NCI-H1694 treated with DMSO at 0.1 percent for 48 hours (cell line): ENCODE measurements at places on chromosomes 2 and 18.

GRCh38 chr2:24658531-24659202 is 134.5 kb downstream of the PTRHD1 start:
- DNase-seq = no peak

DNA sequence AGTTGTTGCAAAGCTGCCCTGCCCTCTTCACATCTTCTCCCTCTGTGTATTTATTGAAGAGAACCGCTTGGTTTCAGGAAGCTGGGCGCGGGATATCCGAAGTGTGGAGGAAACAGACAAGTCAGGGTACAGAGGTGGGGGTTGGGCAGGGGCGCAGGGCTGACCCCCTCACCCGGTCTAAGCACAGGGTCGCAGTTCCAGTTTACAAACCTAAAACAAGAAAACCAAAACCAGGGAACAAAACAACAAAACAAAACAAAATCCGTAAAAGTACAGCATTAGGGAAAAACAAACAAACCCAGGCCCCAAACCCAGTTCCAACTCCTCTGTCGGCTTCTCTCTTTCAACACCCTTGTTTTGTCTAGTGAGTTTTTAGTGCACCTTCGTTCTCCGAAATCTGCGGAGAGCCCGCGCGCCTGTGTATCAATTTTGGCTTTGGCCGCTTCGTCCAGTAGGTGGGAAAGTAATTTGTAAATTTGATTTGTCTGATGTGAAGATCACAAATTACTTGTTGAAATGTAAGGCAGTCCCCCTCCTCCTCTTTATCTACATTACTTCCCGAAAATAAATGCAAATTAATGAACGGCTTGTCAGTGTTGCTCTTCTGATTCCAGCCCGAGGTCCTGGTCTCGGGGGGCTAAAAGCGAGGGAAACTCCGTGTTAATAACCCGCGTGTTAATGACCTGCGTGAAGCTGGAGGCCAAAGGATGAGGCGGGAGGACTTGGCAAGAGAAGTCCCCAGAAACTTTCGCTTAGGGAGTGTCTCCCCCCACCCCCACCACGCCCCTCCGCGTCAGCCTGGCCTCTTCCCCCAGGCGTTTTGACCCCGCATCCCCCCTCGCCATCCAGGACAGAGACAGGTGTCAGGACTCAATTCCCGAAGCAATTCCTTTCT is 6.9 kb downstream of the OTX1 start:
- no peak for DNase-seq

GRCh38 chr2:45661828-45662227 is 10.4 kb downstream of the PRKCE start:
- no peak for DNase-seq

GRCh38 chr2:29663268-29663667 is 258.1 kb downstream of the ALK start:
- DNase-seq = no peak

- no peak for DNase-seq
Measured at GRCh38 chr2:36464006-36464721, 108.6 kb downstream of the CRIM1 start.

DNA sequence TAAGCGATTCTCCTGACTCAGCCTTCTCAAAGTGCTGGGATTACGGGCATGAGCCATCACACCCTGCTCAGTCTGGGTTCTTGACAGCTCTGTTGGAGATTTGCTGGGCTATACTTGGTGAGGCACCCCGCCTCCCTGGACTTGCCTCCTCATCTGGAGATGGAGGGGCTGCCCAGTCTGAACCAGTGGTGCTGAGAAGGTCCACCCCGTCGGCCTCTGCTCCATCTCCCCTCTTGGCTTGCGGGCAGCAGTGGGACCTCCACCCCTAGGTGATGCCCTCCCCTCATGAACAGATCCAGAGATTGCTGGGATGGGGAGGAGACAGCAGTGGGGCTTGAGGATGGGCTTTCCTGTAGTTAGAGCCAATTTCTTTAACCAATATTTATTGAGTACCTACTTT is 120.9 kb downstream of the CLIP4 start:
- no peak for DNase-seq

DNA sequence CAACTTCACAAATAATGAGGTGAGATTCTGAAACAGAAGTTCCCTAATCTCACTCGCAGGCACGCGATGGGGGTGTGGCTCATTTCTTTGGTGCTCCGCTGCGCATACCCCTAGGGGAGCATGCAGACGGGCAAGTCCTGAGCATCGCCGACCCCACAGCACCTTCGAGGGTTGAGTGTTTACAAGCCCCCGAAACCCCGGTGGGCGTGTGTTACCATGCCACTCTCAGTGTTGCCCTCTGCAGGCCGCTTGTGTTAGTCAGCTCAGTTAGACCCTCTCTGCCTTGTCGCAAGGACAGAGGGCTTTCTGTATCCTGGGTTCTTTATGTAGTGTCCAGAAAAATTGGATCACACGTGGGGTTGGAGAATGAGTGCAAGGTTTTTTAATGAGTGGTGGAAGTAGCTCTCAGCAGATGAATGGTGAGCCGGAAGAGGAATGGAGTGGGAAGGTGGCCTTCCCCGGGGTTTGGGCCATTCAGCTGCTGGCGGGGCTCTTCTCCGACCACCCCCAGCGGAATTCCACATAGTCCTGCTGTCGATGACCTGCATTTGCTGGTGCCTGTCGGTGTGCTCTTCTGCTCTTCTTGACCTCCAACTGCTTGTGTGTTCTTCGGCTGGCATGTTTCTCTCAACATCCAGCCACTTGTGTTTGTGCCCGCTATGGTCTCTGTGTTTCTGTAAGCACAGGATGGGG is 191.3 kb downstream of the RPRM start:
- no peak for DNase-seq

DNA sequence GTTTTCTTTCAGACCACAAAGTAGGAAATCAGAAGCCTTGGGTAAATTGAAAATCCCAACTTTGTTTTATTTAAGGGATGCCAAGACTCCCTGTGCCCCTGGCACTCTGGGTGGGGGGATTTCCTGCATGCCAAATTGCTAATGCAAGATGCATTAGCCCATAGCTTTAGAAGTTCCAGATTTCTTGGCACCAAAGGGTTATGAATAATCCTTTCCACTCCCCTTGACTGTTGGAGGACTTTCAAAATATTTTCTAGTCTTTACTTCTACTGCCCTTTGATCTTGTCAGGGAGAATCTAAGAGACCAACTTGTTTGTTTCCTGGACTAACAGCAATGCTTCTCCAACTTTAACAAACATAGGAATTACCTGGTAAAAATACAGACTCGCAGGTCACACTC is 81.8 kb upstream of the TGIF1 start:
- DNase-seq = no peak

DNA sequence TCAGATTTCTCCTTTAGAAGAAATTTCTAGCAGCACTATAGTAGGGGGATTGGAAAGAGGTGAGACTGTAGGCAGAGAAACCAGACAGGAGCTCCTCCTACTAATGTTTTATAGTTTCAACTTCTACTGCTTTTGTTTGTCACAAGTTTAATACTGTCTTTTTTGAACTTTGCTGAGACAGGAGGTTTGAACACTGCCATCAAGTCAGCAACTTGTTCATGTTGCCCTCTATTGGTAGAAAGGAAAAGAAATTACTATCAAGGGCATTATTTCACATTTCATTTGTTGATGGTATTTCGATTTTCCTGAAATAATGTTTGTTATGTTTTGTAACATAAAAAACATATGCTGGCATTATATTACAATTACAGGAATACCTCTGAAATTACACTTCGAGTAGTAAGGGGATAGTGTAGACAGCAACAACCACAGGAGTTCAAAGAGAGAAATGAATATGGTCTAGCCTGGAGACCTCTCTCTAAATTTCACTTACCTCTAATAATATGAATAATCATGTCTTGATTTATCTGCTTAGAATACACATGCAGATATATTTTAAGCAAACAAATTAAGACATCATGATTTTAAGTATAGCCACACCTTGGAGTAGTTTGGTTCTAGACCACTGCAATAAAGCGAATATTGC is 12.4 kb upstream of the CCDC88A start:
- DNase-seq = peak; percentile 73

DNA sequence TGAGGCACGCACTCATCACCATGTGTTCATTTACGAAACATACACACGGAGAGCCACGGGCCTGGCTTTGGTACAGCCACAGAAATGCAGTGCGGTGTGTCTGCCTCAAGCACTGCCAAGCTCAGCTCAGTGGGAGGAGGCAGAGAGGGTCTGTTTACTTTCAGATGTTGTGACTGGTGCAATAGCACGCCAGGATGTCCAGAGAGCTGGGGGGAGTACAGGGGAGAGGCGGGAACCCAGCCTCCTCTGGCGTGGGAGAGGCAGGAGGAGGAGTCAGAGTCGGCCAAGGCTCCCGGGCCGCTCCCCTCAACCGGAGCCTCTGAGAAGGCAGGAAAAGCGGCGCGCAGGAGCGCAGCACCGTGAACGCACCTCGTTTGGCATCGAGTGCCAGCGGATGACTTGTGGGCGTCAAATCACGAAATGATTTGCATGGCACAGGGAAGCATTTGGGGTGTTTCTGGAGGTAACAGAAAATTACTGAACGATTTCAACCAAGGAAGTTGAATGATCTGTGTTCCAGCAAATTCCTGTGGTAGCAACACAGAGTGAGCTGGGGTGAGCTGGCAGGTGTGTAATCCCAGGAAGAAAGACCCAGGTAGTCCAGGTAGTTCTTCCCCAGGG is 143.0 kb downstream of the ZNF516 start:
- DNase-seq = no peak

DNA sequence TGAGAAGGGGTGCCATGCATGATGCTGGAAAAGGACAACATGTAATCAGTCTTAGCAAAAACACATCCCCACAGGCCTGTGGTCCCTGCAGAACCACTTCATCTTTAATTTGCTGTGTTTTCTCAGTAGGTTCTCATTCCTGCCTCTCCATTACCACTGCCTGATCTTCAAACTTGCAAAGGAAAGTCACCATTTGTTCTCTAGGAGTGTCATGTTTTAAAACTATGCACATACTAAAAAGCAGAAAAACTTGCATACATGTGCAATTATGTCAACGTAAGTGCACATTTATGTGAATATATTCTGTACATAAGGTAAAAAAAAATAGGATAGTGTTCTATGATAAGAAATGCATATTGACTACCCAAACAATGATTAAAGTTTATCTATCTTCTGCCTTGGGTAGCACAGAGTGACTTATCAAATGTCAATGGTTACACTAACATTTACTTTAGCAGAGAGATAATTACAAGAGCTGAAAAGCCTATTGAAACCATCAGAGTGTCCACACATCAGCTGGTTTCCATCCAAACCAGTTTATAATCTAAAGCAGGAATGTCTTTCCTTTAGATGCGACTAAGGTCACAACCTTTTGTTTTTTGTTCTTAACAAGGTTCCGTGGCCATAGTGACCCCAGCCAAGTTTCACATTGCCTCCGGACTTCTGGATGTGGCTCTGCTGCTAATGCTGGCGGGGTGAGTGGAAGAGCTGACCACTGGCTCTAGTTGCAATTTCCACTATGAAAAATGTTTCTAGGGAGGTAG is 58.7 kb upstream of the RMDN2 start:
- no peak for DNase-seq

DNA sequence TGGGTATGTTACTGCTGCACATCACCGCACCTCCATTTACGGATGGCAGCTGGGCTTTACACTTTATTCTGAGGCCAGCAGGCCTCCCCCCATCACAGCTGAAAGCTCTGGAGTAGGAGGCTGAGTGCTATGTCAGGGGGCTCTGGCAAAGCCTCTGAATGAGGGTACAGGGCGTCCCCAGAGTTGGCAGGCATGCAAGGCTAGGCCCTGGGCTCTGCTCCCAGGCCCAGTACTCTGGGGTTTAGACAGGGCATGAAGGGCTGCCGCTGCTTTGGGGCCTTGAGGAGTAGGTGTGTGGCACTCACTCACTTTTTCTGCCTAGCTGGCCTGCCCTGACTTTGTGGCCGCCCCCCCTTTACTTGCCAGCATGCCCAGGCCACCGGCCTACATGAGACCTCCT is 90.8 kb downstream of the WDSUB1 start:
- no peak for DNase-seq

DNA sequence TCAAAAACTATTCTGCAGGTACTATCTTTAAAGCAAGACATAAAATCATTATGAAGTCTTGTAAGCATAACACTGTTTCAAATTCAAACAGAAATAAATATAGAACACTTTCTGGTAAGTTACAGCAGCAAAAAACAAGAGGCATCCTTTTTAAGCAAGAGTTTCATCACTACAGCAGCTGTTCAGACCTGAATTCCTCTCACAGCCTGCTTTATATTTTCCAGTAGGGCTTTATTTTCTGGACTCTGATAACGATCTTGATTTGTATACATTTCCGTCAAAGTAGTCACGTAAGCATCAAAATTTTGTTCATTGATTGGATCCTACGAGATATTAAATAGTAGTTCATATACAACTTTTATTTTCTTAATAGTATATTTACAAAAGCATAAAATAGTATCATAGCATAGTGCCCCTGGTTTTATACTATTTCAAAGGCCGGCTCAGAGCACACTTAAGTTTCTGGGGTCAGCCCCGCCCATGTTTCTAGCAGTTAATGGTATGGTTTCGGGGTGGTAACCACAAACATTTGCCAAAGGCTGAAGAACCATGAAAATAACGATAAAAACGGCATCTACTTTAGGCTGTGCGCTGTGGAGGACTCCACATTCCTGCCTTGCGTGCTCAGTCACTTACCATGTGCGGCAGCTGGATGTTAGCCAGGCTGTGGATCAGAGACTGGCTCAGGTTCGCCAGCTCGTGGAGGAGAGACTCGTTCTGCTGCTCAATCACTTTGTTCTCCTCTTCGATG is 47.5 kb upstream of the PXDN start:
- no peak for DNase-seq

DNA sequence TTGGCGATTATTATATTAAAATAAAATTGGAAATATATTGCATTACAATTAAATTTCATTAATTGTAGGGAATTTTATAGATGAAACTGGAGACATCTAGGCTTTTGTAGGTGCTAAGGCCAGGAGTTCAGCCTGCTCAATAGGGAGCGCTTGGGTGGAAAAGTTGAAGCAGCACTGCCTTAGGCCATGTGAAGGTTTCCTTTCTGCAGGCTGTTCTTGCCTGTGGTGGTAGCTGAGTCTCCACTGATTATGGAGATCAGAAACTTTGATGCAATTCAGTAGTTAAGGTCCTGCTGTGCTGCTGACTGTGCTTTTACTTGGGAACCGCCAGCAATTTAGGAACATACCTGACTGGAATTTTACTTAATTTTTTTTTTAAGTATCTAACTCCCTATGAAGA is 179.9 kb upstream of the BOD1L2 start:
- DNase-seq = no peak

GRCh38 chr2:25655316-25655715 is 18.1 kb downstream of the DTNB start:
- DNase-seq = no peak

DNA sequence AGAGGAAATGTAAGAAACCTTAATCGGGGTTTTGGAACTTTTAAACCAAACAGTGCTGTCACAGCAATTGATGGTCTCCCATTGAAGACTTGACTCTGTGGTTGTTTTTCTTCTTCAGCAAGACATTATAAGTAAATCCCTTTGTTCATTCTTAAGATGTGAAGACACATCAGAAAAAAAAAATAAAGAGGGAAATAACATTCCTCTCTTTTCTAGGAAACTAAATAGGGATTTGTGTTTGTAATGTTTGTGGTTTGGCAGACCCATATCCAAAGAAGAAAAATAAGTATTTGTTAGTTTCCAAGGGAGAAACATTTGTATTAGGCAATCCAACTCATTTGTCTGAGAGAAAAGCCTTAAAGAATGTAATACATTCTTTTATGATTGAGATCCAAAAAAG is 359.9 kb downstream of the DSC3 start:
- DNase-seq = no peak

GRCh38 chr2:74567881-74568280 is 13.4 kb downstream of the DOK1 start:
- DNase-seq = no peak

GRCh38 chr2:156695020-156695419 is 258.8 kb downstream of the GPD2 start:
- peak; percentile 68 for DNase-seq

GRCh38 chr2:17966798-17967197 is 88.3 kb downstream of the KCNS3 start:
- DNase-seq = no peak

GRCh38 chr2:24920809-24921441 is 888 bp upstream of the ADCY3 start:
- DNase-seq = peak; percentile 16
